ENCODE measurements at places on chromosomes 7 and 10.

- DNase-seq = peak; percentile 69
These were observed 47.4 kb upstream of the PRKAR1B start for GRCh38 chr7:774161-775109.

GRCh38 chr7:130814778-130815335, 80.8 kb upstream of the KLF14 start:
- no peak for DNase-seq

DNA sequence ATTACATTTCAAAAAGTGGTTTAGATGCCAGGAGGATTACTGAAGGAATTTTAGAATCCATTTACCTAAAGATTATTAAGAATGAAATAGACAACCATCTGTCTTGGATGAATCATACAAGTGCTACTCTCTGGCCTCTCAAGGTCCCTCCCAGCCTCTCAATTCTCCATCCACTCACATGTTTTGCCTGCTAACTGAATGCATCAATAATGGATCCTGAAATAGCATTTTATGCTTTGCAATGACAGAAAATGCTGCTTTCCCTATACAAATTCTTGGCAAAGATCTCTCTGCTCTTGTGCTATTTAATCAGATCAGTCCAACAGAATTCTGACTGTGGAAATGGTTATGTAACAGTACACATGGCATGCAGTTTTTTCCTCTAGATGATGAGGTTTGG, 68.1 kb downstream of the HBP1 start:
- DNase-seq = no peak

DNA sequence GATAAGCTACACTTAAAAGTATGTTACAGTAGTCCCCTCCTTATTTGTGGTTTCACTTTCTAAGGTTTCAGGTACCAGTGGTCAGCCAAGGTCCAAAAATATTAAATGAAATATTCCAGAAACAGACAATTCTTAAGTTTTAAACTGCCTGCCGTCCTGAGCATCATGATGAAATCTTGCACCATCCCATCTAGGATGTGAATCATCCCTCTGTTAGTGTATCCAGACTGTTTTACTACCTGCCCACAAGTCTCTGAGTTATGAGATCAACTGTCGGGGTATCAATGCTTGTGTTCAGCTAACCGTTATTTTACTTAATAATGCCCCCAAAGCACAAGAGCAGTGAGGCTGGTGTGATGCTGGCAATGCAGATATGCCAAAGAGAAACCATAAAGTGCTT, 11.4 kb downstream of the KDM7A start:
- DNase-seq = no peak

- no peak for DNase-seq
These were observed 54.5 kb downstream of the COA1 start for GRCh38 chr7:43674559-43675436.

DNA sequence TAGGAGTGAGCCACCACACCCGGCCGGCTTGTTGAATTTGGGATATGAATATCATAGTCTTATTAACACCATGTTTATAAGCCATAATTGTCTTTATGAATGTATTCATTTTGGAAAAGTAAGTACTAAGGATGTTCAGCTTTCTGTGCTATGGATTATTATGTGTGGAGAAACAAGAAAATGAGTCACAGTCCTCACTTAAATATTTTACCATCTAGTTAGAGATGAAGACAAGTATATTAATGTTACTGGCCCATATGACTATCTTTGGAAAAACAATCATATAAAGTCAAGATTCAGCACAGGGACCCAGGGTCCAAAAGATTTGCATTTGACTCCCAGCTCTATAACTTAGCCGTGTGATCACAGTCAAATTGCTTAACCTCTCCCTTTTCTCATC, 9.8 kb upstream of the TOMM7 start:
- no peak for DNase-seq

GRCh38 chr10:133565441-133566294, at the start of gene SYCE1:
Gene SYCE1, minus strand, starts transcription at chr10:133565583. Its CDS starts 54 bp downstream, at chr10:133565529.
- DNase-seq = no peak

DNA sequence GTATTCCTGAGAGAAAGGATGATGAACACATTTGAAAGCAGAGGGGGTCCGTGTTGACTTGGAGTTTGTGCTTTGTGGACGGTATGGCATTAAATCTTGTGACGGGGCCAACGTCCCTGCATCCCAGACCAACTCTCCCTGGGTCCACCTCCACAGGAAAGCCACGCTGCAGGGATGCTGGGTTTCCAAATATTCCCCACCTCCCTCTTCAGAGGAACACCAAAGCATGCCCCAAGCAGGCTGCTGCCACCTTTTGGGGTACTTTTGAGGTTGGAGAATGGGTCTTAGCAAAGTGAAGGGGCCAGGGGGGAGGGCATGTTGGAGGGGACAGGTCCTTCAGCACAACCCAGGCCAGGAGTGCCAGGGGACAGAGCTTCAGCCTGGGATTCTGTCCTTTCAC, 504.4 kb downstream of the TCERG1L start:
- no peak for DNase-seq

- DNase-seq = no peak
These were observed 12.7 kb downstream of the CHN2 start for GRCh38 chr7:29207162-29207801.

DNA sequence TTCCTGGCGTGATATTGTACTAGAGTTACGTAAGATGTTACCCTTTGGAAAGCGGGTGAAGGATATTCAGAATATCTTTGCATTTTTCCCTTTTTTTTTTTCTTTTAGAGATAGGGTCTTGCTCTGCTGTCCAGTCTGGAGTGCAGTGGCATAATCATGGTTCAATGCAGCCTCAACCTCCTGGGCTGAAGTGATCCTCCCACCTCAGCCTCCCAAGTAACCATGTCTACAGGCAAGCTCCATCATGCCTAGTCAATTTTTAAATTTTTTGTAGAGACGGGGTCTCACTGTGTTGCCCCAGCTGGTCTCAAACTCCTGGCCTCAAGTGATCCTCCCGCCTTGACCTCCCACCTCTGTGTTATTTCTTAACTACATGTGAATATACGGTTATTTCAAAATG, 18.4 kb downstream of the VPS41 start:
- no peak for DNase-seq

DNA sequence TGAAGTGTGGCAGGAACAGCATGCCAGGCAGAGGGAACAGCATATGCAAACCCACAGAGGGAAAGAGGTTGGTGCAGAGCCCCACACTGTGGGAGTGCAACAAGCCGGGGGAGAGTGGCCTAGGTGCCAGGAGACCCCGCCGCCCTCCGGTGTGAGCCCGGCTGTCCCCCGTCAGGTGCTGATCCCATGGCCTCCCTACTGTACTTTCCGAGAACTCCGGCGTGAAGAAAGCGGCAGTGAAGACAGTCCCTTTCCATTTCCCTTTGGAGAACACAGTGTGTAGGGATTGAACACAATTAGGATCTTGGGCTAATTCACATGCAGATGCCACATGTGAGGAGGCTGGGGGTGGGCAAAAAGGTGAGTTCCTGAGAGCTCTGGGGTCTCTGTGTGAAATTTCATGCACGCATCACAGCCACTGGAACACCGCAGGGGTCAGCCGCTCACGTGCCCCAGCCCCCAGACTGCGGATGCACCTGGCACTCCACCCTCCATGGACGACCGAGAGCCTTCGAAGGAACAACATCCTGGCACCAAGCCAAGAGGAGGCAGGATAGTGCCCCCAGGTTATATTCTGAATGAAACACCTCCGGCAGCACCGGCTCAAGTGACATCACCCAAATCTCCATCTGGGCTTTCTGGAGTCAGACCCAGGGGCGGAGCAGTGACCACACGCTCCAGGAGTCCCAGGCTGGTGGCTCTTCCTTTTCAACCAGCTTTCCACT, 82.1 kb upstream of the PPP2R2D start:
- DNase-seq = no peak

- DNase-seq = no peak
These were observed 167.0 kb downstream of the GATA3 start for GRCh38 chr10:8221451-8221850.

DNA sequence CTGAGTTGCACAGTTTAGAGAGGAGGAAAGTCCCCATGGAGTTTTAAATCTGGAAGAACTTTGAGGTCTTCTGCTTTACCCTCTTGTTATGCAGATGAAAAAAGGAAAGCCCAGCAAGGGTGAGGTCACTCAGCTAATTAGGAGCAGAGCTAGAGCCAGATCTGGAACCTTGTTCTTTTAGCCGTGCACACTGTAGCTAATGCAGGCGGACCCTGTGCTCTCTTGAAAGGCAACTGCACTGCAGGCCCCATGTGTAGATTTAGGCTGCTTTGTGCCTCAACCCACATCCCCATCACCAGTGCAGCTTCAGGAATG, 63.4 kb downstream of the SYPL1 start:
- no peak for DNase-seq

GRCh38 chr10:87750817-87751216, 67.2 kb downstream of the ATAD1 start:
- no peak for DNase-seq

DNA sequence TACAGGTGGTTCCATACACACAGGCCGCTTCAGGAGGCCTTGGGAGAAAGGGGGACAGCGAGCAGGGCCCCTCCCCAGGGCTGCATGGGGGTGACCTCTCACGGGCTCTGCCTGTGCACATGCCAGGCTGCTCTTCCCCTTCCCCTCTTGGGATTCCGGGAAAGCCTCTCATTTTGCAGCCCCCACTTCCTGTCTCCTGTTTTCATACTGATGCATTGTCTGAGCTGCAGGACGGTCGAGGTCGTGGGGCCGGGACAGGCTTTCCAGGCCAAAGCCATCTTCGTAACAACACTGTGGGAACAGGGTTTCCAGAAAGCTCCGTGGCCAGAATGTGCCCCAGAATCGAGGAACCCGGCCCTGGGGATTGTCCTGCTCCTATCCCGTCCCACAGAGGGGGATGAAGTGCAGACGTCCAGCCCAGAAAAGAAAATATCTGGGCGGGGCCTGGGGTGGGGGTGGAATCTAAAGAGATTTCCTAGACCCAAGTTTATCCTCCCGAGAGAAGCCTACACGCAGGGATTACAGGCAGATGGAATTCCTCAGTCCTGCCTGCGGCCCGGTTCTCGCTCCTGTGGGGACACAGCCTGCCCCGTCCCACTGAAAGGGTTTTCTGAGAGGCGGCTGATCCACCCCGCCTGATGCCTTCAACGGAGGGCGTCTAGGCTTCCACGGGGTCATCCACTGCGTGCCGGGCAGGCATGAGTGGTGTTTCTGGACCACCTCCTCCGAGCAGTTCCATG, 29.5 kb upstream of the DNAAF5 start:
- no peak for DNase-seq

DNA sequence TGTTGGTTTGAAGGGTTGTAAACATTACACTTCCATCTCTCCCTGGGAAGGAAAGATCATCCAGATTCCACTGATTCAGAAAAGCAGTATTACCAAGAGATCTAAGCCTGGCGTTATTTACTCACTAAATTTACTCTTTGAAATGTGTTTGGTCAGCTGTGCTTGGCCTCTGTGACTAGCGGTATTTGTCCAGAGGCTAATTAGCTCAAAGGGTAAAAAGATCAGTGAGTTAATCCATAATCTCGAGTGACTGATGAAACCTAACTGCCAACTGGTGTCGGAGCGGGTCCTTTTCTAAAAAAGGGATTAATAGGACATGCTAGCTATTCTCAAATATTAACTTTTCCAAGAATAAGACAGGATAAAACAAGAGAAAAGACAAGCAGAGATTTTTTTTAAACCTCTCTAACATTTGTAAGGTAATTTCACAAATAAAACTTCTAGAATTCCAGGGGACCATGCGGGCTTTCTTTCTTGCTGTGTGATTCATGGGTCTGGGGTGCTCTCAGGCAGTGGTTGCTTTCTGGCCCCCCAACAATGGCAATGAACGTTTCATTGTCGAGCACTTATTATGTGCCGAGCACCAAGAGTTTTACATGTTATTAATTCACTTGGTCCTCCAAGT, 247.3 kb upstream of the AOAH start:
- DNase-seq = no peak

- DNase-seq = no peak
These were observed 131.0 kb upstream of the BET1 start for GRCh38 chr7:94135180-94135579.

DNA sequence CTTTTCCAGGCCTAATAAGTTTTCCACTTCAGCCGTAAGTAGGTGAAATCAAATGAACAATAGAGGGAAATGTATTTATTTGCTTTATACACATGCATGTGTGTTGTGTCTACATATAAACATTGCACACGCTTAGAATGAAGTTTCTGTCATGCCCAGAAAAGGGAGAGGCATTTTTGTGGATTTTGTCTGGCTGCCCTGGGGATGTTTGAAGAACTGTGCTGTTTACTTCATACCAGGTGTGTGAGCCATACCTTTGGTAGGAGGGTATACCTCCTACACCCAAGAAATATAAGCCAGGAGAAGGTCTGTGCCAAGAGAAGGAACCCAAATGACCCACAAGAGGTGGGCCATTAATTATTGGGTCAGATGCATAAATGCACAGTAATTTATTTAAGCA, 12.8 kb downstream of the GATAD1 start:
- no peak for DNase-seq

DNA sequence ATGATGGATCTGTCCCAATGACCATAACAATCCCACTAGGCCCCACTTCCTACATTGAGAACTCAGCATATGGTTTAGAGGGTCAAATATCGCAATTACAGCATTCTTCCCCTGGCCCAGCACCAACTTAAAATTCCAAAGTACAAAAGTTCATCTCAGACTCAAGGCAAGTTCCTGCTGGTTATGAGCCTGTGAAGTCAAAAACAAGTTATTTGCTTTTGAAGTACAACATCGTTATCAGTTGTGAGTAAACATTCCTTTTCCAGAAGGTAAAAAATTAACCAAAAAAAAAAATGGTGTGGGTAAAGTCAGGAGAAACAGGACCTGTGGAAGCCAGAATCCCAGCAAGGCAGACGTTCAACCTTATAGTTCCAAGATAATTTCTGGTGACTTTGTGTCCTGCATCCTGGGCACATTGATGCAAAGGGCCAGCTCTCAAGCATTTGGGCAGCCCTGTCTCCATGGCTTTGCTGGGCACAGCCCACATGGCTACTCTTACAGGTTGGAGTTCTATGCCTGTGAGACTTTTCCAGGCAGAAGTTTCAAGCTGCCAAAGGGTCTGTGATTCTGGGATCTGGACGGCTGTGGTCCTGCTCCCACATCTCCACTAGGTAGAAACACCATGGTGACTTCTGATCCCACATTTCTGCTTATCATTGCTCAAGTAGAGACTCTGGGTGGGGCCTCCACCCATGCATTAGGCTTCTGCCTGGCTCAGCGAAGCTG, 37.5 kb downstream of the AKR1C8 start:
- DNase-seq = no peak

- no peak for DNase-seq
These were observed 111.5 kb downstream of the NPY start for GRCh38 chr7:24395512-24395911.

All from stimulated activated CD4-positive, alpha-beta T cell treated with anti-CD3 and anti-CD28 coated beads, Interleukin-4, amount 100 ng/mL, for 48 hours (primary cell).